ENCODE measurements at places on chromosomes 16 and 17.

GRCh38 chr17:3992370-3992769 is 28.1 kb upstream of the ATP2A3 start:
- no peak for DNase-seq

DNA sequence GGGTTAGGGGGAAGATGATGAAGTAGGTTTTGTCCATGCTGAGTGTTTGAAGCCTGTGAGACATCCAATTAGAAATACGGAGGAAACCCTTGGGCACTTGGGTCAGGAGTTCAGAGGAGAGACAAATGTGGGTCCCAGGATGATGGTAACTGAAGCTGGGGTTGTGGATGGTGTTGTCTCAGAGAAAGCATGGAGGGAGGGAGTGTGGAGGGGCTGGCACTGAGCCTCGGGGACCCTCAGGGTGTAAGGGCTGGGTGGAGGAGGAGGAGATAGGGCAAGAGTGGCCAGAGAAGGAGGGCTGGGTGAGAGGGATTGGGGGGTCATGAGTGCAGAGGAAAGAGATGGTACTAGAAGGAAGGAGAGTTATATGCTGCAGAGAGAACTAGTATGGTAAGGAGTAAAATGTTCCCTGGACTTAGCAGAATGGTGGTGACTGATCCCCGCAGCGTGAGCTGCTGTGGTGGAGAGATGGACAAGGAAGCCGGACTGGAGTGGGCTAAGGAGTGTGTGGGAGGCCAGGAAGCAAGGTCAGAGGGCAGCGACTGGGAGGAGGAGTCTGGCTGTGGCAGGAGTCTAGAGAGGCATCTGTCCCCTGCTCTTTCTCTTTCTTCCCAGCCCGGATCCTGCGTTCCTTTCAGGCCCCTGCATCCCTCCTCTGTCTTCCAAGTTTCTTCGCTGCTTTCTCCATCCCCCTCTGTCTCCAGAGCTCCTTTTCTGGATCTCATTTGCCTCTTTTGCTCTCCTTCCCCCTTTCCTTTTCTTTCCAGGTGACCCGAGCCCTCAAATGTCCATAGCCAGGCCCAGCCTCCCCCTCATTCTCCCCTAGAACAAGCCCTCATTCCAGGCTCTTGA is 3.9 kb upstream of the COL1A1 start:
- no peak for DNase-seq

- DNase-seq, result no peak
Observed at GRCh38 chr17:33895491-33895890, 359.6 kb upstream of the CCL2 start.

DNA sequence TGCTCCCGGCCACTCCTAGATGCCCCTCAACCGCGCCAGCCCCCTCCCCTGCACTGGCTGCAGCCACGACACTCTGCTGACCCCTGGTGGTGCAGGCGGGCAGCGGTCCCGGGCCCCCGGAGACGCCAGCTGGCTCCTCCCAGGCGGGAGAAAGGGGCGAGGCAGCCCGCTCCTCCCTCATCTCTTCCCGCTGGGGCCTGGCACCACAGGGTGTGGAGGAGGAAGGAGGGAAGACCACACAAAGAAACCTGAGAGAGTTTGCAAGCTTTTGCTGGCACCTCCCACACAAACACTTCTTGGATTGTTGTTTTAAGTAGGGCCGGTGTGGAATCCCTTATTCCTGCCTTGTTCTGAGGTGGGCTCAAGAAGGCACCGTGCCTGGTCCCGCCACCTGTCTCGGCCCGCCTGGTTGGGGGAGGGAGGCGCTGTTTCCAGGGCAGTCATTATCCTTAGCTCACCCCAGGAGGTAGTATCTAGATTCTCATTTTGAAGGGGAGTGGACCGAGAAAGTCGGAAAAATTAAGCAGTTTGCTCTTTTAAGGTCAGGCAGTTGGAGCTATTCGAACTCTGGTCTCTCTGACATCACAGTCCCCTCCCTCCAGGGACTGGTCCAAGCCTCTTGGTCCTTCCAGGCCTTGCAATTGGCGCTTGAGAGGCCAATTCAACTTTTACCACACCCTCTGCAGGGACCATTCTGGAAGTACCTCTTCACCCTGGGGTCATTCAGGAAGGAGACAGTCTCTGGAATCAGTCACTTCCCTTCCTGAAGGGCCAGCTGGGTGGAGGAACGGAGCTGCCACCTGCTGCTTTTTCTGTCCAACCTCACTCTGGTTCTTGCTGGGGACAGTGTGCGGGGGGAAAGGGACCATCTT is 959 bp upstream of the ANKRD13B start:
- peak; percentile 88 for DNase-seq

- DNase-seq, result no peak
Observed at GRCh38 chr17:80683625-80684104, 139.0 kb downstream of the RPTOR start.

Data from GM10248 (cell line).